ENCODE measurements at places on chromosomes 7 and 10. TPM values are rescaled to one million over a fixed set of nuclear protein-coding genes. Genes with fewer than 3 reads are reported as not detected.

The HSPA12A gene
- total RNA-seq, result 9.1 TPM

The RAPGEF5 gene
- total RNA-seq, result 1.9 TPM

DNA sequence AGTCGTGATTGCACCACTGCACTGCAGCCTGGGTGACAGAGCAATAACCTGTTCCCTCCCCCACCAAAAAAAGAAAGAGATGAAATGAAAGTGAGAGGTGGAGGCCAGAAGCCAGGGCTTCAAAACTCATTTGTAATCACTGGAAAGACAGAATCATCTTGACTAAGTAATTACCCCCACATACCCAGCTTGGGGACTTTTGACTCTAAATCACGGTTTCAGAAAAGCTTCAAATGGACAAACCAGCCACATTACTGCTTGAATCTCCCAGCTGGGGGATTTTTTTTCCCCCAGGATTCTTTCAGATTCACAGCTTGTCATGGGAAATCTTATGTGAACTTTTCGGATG lies 361.0 kb downstream of the FRMD4A start:
- H3K27ac ChIP-seq, result no peak overlapping the region
- no peak overlapping the region for H3K4me3 ChIP-seq
- no peaks in the 10 kb centered on the region for H3K27me3 ChIP-seq
- no peaks in the 10 kb centered on the region for H3K4me1 ChIP-seq
- H3K36me3 ChIP-seq, result no peaks in the 10 kb centered on the region

DNA sequence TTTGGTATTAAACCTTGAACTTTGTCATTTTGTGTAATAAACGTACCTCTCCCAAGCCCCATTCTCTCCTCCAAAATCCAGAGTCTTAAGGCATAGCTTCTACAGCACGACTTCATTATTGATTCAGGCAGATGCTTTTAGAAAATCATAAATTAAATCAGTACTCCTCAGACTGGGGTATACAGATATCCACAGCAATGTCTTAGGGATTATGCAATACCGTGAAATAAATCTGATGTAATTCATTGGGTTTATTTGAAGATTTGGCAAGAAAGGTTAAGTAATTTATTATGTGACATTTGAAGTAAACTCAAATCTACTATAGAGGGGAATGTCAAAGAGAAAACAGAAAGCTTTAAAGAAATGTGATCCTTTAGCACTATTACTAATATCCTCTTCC lies 246.1 kb upstream of the PLXDC2 start:
- H3K27me3 ChIP-seq, result no peaks in the 10 kb centered on the region
- peaks cover 14% of the 10 kb centered on the region for H3K4me1 ChIP-seq
- no peak overlapping the region for H3K4me3 ChIP-seq
- H3K36me3 ChIP-seq, result no peaks in the 10 kb centered on the region
- H3K27ac ChIP-seq, result no peak overlapping the region
- DNase-seq, result peak; percentile 21

- H3K4me3 ChIP-seq, result no peak overlapping the region
- H3K27me3 ChIP-seq, result peaks cover 52% of the 10 kb centered on the region
- no peaks in the 10 kb centered on the region for H3K4me1 ChIP-seq
- no peak for DNase-seq
- no peaks in the 10 kb centered on the region for H3K36me3 ChIP-seq
Observed at GRCh38 chr7:155418304-155418703, 39.6 kb upstream of the EN2 start.

The OPALIN gene
- not detected for total RNA-seq

The GARS1 gene
- total RNA-seq, result 386 TPM

- H3K36me3 ChIP-seq, result no peaks in the 10 kb centered on the region
- H3K27me3 ChIP-seq, result no peaks in the 10 kb centered on the region
- peak; percentile 74 for DNase-seq
- H3K4me1 ChIP-seq, result peaks cover 17% of the 10 kb centered on the region
Observed at GRCh38 chr10:106436123-106436715, 728.3 kb downstream of the SORCS1 start.

GRCh38 chr7:920351-921070 lies 34.0 kb downstream of the ADAP1 start:
- no peaks in the 10 kb centered on the region for H3K27me3 ChIP-seq
- H3K36me3 ChIP-seq, result no peaks in the 10 kb centered on the region
- H3K27ac ChIP-seq, result no peak overlapping the region
- DNase-seq, result no peak
- no peaks in the 10 kb centered on the region for H3K4me1 ChIP-seq

The CPEB3 gene
- 2.8 TPM for total RNA-seq

- H3K27me3 ChIP-seq, result no peaks in the 10 kb centered on the region
- no peak overlapping the region for H3K4me3 ChIP-seq
- no peaks in the 10 kb centered on the region for H3K36me3 ChIP-seq
Observed at GRCh38 chr10:75773231-75773780, 341.9 kb downstream of the LRMDA start.

Measured in MCF 10A (cell line).